Stimulated activated CD4-positive, alpha-beta T cell treated with anti-CD3 and anti-CD28 coated beads, Interleukin-2, amount 100 ng/mL, for 4 hours (primary cell): ENCODE measurements at places on chromosomes 2 and 18.

DNA sequence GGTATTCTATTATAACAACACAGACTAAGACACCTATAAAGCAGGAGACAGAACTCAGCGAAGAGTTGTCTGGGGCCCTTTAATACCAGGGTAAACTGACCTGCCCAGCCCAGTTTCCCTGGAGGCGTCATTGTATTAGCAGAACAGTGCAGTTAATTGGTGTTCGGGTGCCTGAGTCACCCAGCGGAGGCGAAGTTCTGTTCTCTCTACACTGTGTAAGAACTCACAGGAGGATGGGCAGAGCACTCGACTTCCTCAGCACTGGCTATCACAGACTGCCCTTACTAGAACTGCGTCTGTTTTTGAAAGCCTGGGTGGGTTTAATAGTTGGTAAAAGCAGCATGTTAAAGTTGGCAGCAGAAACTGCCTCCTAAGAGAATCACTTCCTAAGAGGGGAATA is 106.5 kb upstream of the ATP8B1 start:
- no peak for DNase-seq

DNA sequence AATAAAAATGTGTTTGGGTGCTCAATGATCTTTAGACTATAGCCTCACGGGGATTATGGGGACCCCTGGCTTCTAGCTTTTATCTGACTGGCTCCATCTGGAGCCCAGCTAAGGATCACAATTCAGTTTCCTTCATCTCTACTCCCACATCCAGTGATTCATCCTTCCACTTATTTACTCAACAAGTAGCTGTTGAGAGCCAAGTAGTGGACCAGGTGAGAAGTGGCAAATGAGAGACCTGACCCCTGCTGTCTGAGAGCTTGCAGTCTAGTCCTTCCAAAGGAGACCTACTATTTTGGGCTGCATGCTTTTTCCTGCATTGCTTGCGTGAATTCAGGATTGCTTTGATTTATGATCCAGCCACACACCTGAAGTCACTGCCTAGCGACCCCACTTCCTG is 10.7 kb upstream of the DSG3 start:
- DNase-seq: no peak

GRCh38 chr2:162607915-162608314 is 230.7 kb downstream of the KCNH7 start:
- DNase-seq: no peak

DNA sequence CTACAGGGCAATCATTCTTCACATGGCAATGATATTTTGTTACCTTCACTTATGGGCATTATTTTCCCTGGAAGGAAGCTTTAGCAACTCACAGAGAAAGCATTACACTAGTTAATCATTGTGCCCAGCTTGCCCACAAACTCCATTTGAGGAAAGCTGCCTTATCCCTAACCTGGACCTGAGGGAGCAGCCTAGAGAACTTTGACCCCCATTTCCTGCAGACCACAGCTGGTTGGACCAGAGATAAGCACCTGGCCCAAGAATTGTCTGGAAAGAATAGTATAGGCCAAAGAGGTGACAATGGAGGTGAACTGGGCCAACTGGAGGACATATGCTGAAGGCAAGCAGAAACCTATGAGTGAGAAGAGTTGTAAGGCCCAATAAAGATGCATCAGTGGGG is 48.4 kb upstream of the SESTD1 start:
- no peak for DNase-seq

DNA sequence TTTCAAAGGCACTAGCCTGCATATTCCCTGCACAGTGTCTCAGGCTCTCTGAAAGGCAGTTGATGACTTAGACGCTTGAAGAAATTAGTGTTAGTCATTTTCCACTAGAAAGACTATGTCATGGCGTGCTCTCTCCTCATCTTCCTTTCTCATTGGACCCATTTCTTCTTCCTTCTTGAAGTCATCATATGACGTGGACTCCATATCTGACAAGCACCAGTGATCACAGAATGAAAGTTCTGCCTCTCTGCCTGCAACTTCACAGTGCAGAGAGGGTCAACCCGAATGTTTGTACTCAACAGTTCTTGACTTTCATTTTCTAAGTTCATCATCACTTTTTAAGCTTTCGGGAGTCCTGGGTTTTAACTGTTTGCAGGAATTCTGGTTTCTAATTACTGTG is 63.7 kb upstream of the CYRIA start:
- DNase-seq: no peak

- DNase-seq: no peak
Observed at GRCh38 chr2:97688062-97688827, 18.7 kb downstream of the C2orf92 start.

DNA sequence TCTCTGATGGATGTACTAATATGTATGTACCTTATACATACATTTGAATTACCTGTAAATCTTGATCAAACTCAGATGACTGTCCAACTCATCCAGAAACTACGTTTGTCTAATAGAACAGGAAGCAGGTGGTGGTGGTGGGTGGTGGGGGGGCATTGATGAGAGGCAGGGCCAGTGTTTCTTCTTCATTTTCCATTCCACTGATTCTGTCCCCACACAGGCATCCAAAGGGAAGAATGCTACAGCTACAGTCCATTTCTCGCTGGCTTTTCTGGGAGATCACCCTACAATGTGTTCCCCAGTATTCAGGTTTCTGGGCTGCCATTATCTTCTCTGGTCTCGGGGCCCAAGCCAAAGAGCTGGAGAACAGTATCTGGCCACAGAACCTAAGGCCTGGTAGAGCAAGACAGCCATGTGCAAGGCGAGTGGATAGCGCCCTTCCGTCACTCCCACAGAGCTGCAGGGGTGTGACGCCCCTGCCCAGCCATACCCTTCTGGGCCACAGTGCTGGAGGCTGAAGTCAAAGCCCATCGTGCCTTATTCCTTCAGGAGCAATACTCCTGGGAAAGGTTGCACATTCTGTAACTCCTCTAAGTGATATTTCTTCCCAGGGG is 54.5 kb downstream of the BCL11A start:
- DNase-seq: no peak

DNA sequence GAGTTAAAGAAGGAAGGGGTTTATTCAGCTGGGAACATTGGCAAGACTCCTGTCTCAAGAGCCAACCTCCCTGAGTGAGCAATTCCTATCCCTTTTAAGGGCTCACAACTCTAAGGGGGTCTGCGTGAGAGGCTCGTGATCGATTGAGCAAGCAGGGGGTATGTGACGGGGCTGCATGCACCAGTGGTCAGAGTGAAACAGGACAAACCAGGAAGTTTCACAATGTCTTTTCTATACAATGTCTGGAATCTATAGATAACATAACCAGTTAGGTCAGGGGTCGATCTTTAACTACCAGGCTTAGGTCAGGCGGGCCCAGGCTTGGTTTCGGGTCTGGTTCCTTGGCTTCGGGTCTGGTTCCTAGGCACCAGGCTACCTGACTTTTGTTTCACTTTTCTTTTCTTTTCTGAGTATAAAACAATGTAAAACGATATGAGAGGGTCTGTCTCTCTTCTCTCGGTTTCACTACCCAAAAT is 30.1 kb upstream of the LIPG start:
- no peak for DNase-seq

DNA sequence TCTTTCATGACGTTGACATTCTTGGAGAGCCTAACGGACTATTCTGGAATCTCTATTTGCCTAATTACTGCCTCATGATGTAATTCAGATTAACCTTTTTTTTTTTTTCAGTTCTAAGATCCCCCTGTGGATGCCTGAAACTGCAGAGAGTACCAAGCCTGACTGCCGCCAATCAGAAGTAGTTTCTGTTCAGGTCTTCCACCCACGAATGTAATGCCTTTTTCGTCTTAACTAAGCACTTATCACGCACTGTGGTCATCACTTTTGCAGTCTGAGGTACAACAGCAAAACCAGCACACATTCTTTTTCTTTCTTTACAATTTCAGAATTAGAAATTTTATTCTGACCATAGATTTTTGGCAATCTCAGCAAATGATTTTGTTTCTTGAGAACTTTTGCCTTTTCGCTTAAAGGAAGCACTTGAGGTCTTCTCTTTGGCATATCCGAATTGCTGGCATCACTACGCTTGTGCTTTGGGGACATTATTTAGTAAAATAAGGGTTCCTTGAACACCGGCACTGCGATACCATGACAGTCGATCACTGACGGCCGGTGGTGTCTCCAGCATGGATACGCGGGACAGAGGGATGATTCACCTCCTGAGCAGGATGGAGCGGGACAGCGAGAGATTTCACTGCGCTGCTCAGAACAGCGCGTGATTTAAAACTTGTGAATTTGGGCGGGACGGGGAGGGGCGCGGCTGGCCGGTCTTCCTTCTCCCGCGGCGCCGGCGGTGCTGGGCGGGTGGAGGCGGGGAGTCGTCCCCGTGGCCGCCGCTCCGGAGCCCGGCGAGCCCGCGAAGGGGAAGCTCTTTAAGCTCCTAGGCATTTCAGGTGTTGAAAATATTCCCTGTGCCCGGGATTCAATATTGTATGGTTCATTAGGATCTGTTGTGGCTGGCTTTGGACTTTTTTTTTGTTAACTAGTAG is 32.0 kb upstream of the GPR55 start:
- DNase-seq: no peak

DNA sequence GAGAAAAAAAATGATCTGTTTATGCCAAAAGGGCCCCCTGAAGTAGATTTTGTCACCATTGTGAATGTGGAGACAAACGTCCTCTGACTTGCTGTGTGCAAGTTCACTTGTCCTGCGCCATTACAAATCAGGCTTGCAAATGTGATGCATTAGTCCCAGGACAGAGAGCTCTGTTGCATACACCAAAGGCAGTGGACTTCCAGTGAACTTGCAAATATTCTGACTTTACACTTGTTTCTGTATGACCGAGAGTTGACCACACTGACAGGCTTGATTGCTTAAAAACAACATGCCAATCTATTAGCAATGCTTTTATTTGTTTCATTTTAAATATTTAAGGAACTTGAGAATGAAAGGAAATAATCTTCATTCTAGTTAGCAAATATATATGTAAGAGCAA is 293.2 kb downstream of the PLCL1 start:
- no peak for DNase-seq

DNA sequence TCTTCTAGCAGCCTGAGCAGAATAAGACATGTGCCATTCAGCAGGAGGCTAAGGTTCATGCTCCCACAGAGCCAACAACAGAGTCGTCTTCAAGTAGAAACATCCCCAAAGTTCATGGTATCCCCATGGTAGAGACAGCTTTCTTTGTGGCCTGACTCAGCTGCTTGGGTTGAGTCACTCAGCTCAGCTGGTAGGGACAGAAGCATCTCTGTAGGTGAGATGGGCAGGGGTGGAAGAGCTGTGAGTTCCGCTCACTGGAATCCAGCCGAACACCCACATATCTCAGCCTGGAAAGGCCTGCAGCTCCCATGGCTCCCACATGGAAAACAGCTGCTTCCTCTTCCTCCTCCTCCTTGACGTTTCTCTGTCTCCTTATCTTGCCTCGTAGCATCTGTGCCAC is 792.7 kb downstream of the RNF144A start:
- DNase-seq: no peak

- no peak for DNase-seq
Observed at GRCh38 chr2:100270381-100271146, 51.7 kb downstream of the LONRF2 start.

- DNase-seq: no peak
Observed at GRCh38 chr18:48632676-48633257, 93.9 kb downstream of the CTIF start.

DNA sequence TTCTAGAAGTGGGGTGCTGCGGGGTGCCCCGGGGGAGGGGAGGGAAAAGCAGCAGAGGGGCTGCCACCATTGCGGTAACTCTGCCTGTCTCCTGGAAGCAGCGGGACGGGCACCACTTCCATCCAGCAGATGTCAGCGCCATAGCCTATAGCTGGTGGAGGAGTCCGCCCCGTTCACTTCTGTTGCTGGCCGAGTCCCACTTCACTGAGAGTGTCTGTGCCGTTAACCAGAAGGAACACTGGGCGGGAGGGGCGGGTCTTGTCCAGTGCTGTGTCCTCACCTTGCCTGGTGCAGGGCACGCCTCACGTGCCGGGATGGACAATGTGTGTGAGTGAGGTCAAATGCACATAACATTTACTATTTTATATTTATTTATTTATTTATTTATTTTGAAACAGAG is 19.3 kb upstream of the ODC1 start:
- no peak for DNase-seq

DNA sequence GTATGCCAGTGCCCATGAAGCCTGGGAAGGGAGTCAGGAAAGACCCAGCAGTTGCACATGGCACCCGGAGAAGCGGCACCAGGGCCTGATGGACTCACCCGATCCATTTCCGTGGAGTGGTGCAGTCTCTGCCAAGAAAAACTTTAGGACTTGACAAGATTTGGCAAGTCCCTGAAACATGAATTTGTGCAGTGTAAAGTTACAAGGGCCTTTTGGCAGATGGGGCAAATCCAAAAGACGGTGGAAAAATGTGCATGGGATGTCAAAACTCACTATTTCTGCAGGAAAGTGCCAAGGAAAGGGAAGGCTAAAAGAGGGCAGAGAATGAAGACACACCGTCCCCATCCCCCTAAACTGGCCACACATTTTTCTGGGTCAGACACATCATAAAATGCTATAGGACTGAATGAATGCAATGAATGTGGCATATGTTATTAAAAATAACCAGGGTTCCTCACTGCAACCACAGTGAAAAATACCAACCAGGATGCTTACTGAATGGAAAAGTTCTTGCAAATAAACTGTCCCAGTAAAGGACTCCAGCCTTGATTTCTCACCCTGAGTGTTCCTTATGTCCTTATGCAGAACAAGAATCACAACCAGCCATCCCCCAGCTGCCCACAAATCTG is 173.5 kb upstream of the SIX2 start:
- no peak for DNase-seq

GRCh38 chr2:96934182-96934495 is 52.2 kb downstream of the FAM178B start:
- no peak for DNase-seq

DNA sequence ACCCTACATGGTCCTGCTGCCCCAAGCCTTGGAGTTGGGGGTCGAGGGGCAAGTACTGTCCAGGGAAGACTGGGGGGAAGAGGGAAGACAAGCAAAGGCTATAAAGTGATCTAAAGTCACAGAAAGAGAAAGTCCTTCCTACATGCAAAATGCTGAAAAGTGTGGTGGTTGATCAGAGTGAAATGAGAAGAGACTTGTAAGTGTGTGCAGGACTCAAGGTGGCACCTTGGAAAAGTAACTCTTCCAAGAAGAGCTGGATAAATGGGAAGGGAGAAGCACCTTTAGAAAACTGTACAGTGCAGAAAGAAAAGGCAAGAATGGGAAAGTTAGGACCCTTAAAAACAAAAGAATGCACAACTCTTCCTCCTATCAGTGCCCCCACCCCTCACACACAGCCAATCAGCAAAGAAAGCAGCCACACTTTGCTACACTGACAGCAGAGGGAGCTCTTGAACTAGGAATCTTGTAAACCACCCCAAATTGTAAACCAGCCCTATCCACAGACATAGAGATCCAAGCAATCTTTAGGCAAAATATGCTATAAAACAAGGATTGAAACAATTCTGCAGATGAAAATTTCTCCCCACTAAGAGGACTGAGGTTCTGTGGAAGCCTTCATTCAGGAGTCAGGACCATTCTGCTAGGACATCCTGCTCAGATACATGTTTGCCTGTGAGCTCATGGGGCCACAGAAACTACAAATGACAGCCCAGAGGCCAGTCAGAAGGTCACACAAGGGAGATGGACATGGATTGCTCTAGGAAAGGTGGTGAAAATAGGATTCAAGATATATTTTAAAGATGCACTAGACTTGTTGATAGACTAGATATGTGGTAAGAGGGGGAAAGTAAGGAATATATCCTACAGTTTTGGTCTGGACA is 146.4 kb downstream of the FTCDNL1 start:
- DNase-seq: no peak
